ENCODE measurements at places on chromosomes 6 and 20. TPM values are rescaled to one million over a fixed set of nuclear protein-coding genes. Genes with fewer than 3 reads are reported as not detected.

The PI16 gene
- total RNA-seq, result not detected

The C4B gene
- 6.4 TPM for total RNA-seq

The PROKR2 gene
- 0.86 TPM for total RNA-seq

The PXDC1 gene
- total RNA-seq, result 7.5 TPM

The STXBP5 gene
- 14.6 TPM for total RNA-seq

The TMEM170B gene
- total RNA-seq, result 11.0 TPM

The TBPL1 gene
- total RNA-seq, result 156 TPM

The ITPR3 gene
- total RNA-seq, result 0.34 TPM

All from glutamatergic neuron (in vitro differentiated cells).